ENCODE measurements at places on chromosomes 1 and 21.

GRCh38 chr1:2786329-2787162, 14.9 kb downstream of the TTC34 start:
- peak; percentile 59 for DNase-seq

DNA sequence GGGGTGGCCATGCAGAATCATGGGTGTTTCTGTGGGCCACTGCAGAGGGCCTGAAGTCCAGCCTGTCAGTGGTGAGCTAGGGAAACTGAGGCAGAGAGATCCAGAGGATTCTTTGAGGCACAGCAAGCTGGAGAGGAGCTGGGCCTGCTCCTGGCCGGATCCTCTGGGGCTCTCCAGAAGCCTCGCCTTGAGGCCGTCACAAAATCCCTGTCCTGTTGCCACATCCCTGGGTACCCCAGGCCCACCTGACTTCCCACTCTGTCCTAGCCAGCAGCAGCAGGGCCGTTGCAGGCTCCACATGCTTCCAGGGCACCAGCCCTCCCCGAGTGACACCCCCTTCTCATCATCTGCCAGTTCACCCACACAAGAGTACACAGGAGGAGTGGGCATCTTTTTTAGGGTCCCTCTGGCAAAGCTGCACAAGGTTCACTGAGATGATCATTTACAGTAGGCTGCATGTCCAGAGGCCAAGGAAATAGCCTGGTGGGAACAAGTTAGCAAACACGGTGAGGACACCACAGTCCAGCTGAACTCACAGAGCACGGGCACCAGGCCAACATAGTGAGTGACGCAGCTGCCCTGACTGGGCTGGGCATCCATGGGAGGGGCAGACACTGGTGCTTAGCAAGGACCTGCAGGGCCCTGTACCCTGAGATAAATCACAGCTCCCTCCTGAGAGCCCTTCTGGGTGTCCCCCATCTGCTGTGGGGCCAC, 25.1 kb upstream of the TSPEAR start:
- no peak for DNase-seq

DNA sequence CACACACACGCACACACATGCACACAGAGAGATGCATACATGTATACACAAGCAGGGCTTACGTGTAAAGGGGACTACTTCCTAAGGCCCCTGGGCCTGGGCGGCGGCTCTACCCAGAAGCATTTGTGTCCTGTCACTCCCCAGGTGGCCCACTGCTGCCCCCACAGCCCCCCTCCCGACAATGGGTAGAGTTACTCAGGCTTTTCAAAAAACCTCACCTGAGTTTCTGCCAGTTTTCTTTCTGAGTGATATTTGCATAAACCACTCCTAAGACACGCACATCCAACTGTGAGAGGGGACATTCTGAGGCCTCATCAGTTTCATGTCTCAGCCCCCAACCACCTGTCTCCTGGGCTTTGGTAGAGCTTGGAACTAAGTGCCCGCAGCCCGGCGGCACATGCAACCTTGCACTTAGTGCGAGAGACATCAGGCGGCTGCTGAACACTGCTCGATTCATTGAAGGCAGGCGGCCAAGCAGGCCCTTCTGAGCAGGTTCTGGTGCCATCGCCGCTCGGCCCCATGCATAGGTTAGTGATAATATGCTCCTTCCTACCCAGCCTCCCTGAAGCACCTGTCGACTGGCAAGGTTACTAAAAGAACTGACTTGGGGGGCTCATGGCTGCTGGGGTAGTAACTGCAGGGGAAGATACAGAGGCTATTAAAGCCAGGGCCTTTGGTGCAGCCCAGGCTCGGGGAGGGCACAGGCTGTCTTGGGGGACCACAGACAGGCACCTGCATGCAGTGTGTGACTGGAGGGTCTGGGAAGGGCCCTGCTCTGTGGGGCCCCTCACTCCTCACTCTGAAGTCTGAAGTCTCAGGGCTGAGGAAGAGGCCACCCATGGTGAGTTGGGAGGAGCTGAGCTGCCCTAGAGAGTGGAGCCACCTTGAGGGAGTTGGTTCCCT, 364.2 kb upstream of the VAMP3 start:
- no peak for DNase-seq

- no peak for DNase-seq
Measured at GRCh38 chr1:75797606-75798216, 1.0 kb downstream of the MSH4 start.

DNA sequence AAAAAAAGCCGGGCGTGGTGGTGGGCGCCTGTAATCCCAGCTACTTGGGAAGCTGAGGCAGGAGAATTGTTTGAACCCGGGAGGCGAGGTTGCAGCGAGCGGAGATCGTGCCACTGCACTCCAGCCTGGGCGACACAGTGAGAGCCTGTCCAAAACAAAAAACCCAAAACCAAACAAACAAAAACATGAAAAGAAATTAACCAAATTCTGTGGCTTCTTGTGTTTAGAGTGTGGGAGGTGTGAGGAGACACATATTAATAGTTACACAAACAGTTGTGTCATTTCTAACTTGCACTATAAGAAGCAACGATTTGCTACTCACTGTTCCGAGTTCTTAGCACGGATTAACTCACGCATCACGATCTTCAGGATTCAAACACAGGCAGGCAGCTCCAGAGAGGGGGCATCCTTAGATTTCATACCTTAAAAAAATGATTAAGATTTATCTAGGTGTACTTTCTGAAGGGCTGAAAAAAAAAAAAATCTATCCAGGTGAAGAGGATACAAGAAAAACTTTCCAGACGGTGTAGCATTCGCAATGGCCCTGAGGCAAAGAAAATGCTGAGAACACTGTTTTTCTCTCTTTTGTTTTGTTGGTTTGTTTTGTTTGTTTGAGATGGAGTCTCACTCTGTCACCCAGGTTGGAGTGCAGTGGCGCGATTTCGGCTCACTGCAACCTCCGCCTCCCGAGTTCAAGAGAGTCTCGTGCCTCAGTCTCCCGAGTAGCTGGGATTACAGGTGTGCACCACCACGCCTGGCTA, 713 bp upstream of the HMGCL start:
- DNase-seq: no peak

DNA sequence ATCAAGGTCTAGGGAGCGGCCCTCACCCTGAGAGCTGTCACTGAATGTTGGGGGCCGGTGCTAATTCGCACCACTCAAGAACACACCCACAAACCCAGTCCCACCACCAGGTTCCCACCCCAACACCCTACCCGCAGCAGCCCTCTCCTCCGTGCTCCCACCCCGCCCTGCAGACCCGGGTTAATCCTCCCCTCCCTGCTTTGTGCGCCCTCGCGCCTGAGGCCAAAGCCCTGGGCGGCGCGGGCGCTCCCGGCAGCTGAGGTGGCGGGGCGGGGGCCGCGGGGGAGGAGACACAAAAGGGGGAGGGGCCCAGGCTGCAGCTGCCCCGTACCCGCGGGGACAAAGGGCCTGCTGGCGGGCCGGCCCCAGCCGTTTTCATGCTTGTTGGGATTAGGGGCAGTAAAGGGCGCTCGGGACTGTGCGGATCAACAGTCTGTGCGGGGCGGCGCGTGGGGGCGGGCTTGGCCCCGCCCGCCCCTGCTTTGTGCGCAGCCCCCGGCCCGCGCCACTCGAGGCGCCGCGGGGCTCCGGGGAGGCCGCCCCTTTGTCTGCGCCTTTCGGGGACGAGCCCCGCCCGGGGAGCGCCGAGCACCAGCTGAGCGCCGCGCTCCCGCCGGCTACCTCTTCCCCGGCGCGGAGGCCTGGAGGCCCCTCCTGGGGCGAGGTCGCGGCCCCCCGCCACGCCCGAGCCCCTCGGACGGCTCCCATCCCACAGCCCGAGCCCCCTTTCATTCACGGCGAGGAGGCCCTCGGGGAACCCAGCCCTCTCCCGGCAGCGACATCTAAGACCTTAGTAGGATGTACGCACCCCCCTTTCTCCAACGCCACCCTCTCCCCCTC, 10.9 kb downstream of the C1orf216 start:
- DNase-seq: no peak

DNA sequence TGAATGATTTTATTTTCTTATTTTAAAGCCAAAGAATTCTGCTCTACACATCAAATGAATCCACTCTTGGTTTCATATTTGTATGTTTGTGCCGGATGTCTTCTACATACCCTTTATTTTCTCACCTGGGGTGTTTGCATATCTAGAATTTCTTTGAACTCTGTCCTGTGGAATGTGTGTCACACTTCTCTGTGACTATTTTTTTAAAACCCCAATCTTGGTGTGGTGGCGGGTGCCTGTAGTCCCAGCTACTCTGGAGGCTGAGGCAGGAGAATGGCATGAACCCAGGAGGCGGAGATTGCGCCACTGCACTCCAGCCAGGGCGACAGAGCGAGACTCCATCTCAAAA, 35.4 kb downstream of the CENPF start:
- DNase-seq: no peak

DNA sequence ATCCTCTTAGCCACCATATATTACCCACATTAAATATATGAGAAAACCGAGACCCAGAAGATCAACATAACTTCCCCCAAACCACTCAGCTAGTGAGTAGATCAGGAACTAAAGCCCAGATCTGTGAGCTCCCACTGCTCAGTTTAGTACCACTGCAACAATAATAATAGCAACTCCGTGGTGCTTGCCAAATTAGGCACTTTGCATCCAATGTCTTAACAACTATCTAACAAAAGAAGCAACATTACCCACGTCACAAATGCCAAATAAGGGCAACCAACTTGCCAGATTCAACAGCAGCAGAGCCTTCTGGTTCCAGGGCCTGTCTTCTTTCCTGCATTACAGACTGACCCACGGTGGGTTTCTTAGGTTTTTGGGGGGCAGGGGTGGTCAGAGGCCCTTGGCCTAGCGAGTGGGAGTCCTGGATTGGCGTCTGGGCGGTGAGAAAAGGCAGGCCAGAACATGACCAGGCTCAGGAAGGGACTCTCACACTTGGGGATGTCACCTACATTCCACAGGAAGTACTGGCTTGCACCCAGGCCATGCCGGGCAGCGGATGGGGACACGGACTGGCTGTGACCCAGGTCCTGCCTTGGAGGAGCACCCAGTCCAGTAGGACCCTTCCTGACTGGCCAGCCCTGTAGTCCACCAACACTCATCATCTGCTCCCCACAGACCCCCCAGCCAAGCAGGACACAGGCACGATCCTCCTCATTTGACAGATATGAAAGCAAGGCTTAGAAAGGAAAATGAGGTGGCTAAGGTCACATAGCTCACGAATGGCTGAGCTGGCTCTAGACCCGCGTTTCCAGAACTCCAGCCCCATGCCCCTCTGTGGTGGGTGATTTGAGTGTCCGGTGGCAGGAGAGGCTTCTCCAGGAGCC, 4.6 kb downstream of the HCRTR1 start:
- DNase-seq: no peak

GRCh38 chr1:39141925-39142324, 62.6 kb upstream of the MACF1 start:
- DNase-seq: no peak

DNA sequence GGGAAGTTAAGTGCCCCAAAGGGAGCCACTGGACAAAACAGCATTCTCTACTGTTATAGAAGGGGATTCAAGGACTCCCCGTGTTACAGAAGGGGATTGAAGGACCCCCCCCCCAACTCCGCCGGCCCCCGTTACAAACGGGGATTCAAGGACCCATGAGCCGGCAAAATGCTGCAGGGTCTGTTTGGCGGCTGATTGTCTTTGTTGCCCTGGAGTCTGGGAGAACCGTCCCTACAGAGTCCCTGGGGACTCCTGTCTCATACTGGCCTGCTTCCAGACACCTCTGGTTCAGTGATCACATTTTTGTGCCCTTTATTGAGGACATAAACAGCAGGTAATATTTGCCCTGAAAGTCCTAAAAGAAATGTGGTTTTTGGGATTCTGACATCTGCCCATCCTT, 96.4 kb downstream of the SYF2 start:
- DNase-seq: no peak

- DNase-seq: no peak
Measured at GRCh38 chr1:228488818-228489674, 1.9 kb downstream of the RNF187 start.

- DNase-seq: no peak
Measured at GRCh38 chr1:215631489-215631888, 64.4 kb downstream of the KCTD3 start.

DNA sequence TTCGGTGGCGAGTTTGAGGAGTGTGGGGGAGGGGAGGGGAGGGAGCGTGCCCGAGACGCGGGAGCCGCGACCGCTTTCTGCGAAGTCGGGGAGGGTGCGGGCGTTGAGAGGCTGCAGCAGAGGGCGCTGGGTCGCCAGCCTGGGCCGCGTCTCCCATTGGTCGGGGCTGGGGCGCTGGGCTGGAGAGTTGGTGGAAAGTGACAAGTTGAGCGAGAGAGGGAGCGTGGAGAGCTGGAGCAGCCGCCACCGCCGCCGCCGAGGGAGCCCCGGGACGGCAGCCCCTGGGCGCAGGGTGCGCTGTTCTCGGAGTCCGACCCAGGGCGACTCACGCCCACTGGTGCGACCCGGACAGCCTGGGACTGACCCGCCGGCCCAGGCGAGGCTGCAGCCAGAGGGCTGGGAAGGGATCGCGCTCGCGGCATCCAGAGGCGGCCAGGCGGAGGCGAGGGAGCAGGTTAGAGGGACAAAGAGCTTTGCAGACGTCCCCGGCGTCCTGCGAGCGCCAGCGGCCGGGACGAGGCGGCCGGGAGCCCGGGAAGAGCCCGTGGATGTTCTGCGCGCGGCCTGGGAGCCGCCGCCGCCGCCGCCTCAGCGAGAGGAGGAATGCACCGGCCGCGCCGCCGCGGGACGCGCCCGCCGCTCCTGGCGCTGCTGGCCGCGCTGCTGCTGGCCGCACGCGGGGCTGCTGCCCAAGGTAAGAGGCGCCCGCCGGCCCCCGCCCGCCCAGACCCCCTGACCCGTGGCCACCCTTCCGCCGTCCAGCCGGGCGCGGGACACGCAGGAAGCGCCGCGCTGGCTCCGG, at the start of gene ROR1:
TSS of gene ROR1 (plus strand) at position 203 of the 802 bp plus-strand sequence.
- DNase-seq: peak; percentile 1

- no peak for DNase-seq
Measured at GRCh38 chr1:73167009-73167657, 884.8 kb upstream of the NEGR1 start.

DNA sequence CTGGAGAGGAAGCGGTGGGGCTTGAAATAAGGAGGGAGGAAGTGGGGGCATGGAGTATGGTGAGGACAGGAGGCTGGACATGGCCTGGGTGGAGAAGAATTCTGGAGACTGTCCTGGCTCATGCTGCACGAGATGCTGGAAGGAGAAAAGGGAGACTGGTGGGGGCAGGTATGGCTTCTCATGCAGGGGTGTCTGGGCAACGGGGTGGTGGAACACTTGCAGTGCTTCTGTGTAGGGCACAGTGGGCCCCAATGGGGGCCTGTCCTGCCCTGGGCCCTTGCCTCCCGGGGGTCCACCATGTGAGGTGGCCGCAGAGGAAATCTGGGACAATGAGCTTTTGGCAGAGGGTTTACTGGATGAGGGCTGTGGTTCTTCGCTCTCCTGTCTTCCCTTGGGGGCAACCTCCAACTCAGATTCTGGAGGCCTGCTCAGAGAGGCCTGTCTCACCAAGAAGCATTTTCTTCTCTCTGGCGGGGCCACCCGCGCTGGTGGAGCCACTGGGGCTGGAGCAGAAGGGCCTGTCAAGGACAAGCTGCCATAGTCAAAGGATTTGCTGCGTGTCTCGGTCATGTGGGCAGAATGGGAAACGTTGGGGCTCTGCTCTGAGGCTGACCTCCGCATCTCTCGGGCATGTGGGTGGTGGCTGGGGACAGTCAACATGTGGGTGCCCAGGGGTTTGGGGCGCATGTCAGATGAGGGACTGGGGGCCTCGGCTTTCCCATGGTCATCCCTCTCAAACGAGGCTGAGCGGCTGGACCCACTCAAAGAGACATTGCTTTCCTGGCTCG, 96.9 kb upstream of the EDN2 start:
- no peak for DNase-seq
